NCI-H1105 (cell line): ENCODE measurements at places on chromosomes 7 and 10.

DNA sequence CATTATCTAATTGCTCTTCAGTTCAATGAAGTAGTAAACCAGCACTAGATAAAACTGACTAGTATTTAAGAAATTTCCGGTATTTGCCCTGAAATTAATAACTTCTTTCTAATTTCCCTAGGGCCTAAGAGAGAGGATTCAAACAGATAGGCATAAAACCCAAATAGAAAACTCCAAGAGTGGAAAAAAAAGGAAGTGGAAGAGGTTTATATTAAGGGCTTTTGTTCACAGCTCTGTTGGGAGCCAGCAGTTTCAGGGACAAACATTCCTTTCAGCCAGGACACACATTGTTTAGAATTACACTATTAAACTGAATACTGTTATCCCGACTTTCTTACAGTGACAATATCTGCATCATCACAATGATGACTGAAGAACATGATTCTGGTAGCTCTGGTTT, 3.6 kb downstream of the ODAD2 start:
- no peak for DNase-seq

DNA sequence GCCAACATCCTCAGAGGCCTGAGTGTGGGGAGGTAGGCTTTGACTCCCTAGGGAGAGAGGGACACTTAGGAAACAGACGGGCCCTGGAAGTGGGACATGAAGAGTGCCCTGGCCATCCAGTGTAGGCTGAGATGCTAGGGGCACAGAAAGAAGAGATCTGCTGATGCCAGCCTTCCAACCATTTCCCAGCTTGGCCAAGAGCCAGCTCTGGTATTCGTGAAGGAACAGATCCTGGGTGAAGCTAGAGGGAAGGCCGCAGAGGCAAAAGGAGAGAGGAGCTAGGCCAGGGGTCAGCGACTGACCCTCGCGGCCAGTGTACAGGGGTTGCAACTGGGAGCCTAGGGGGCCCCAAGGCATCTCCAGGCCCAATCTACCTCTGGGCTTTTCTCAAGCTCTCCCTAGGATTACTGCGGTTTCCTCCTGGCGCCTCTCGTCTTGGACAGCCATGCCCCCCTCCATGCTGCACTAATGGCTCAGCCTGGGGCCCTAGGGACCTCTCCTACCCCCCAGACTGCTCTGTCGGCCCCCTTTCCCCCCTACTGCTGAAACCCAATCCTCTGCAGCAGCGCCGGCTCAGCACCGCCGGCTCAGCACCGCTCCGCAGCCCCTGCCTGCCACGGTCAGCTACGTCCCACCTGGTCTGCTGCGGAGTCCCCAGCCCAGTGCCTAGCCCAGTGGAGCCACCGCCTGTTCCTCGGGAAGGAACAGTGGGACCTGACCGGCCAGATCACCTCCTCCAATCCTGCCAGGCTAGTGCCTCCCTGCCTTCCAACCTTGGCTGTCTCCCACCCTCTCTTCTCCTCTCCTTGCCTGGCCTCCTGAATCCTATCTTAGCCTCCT, at the start of gene ASIC3:
ASIC3 (plus strand) TSS at position 556 of the 840 bp plus-strand sequence. CDS start 355 bp downstream, outside the sequence.
- no peak for DNase-seq

- no peak for DNase-seq
Measured at GRCh38 chr7:16791905-16792698, 12.7 kb downstream of the AGR2 start.

DNA sequence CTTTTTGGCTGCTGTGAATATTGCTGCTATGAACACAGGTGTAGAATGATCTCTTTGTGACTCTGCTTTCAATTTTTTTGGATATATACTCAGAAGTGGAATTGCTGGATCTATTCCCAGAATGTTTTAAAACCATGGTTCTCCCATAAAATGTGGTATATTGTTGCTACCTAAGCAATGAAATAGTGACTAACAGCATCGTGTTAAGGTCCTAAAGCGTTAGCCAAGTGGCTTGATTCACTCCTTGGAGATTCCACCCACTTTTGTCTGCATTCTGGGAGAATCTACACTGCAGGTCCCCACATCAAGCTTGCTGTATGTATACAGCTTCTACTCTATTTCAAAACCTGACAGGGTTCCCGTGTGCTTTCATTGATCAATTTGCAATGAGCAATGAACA, 105.6 kb downstream of the CDK6 start:
- no peak for DNase-seq

- no peak for DNase-seq
Measured at GRCh38 chr7:41655426-41655825, 47.5 kb downstream of the INHBA start.

DNA sequence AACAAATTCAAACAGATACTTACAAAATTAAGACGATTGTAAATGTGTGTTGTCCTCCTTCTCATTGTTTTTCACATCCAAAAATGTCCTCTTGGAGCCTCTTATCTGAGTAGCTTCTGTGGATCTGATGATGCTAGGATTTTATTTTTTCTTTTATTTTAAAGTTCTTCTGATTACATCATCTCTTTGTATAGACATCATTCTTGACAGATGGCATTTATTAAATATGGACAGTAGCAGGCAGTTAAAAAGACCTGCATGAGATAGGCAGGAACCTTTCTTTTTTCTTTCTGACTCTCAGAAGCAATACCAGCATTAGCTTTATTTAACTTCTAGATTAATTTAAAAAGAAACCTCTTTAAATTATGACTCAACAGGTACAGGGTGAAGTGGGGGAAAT, at the start of gene RPA3:
RPA3 (minus strand) TSS at position 116 of the 400 bp plus-strand sequence. CDS start 78,189 bp downstream, outside the sequence.
- DNase-seq = no peak

DNA sequence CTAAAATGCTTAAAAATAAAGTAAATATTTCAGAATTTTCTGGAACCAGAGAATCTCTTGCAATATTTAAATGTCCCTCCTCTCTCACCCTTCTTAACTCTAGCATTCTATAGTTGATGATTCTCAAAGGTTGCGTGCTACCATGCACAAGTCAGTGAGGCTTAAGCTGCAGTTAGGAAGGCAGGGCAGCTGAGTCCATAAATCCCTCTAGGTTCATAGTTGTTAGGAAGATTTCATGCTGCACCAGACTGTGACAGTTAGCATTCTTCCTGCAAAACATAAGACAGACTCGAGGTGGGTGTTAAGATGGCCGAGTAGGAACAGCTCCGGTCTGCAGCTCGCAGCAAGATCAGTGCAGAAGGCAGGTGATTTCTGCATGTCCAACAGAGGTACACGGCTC, 70.6 kb downstream of the MET start:
- no peak for DNase-seq

- no peak for DNase-seq
Measured at GRCh38 chr7:43248961-43249822, 136.7 kb downstream of the HECW1 start.

GRCh38 chr7:102320601-102321350, 34.1 kb downstream of the SH2B2 start:
- DNase-seq = no peak

DNA sequence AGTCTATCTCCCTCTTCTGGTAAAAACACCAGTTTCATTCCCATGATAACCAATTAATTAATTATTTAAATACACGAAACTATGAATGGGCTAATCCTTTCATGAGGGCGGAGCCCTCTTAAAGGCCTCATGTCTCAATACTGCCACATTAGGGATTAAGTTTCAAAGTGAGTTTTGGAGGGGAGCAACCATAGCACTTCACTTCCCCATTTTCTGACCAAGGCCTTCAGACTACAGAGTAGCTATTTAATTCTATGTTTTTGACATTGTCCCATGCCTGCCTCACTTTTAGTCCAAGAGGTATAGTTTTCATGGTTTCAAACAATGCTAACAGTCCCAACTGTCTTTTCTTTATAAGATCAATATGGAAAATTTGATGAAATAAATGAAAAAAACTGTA, 618.6 kb downstream of the ZWINT start:
- DNase-seq = no peak

DNA sequence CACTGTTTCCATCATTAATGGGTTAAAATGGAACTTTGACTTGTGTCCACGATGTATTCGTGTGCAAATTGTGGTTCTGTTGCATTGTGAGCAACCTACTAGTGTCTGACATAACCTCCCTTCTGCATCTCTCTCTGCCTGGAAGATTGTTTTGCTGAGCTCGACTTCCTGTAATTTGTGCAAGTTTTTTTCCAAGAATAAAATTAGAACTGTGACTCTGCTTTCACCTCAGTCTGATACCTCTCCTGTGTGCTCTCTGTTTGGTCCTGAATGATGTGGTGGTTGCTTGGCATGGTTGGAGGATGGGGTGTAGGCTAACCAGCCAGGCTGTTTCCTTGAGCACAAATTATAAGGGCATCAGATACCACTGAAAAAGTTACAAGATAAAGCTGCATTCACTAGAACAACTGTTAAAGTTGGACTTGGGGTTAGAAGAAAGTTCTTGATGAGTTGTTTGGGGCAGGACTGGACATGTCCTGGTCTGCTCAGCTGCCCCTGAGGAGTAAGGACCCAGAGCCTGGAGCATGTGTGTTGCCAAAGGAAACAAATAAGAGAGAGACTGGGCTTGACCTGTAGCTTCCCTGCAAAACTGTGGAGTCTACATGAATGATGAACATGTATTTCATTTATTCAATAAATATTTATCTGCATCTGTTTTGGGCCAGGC, 1.9 kb upstream of the VOPP1 start:
- no peak for DNase-seq

- DNase-seq = no peak
Measured at GRCh38 chr10:13913897-13914296, 327.1 kb downstream of the PRPF18 start.

DNA sequence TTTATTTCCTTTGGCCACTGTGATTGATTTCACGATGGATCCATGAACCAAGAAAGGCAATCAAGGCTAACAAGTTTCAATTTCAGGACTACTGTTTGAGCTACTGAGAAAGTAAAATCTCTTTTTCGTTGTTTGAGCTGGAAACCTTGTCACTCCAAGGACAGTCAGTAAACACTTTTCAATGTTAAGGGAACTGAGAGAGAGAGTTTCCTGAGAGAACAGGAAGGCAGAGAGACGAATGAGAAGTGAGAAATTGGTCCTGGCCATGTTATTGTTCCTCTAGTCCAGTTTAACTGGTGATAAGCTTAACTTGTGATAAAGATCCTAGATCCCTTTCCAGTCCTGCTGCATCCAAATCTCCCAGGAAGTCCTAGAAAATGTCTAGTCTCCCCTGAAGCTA, 909 bp upstream of the AKR1D1 start:
- no peak for DNase-seq

DNA sequence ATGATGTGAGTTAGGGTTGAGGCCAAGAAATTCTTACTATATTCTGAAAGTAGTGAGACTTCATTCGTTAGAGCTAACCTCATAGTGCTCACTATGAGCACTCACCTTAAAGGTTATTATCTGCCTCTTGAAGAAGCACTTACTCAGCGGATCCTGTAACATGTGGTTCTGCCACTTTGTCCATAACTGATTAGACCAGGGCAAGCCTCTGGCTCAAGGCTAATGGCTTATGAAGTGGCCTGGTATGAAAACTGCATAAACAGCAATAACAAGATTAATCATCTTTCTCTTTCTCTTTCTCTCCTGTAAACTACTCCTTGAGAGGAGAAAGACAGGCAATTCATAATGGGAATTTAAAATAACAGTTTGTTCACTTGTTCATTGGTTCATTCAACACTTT, 82.8 kb downstream of the MAPK8 start:
- DNase-seq = no peak

GRCh38 chr10:74634995-74635536, 191.3 kb upstream of the KAT6B start:
- no peak for DNase-seq

DNA sequence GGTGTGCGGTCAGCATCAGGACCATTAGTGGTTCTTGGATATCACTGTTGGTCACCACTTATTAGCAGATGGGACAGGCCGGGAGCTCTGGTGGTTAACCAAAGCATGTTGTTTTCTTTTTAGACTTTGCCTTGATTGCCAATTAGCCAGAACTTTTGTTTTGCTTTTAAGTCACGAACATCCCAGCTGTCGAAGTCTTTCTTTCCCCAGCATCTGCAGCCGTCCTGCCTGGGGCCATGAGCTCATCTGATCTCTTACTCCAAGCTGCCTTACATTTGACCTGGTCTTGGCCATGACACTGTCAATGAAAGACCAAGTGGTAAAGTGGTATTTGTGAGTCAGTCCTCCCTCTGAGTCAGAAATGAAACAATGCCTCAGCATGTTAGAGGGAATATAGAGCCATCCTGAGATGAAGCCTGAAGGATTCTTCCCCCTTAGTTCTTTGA, 53.9 kb upstream of the CREB5 start:
- no peak for DNase-seq
